ENCODE measurements at places on chromosomes 7 and 10.

DNA sequence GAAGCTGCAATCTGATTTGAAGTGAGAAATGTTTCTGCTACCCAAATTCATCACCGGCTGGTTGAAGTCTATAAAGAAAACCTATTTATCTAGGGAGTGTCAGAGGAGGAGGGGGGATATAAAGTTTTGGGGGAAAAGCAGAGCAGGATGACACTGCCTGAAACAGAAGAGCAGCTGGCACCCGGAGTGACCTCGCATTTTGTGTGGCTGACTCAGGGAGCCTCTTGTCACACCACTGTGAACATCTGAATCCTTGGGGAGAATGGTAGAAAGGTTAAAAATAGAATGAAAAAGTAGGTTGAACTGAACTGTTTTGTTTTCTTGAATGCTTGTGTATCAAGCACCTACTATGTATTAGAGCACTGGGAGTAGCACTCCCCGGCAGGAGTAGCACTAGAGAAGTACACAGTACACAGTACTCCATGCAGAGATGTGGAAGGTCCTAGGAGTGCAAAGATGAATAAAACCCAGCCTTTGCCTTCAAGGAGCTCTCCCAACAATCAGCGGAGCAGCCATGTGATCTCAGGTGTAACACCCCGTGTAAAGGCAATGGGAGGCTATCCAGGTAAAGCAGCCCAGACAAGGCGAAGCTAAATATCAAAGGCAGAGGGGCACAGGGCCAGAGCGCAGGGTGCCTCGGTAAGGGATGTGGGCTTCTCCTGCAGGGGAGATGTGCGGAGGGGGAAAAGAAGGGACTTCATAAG lies 13.5 kb downstream of the CRTAC1 start:
- H3K36me3 ChIP-seq = no peaks in the 10 kb centered on the region
- no peaks in the 10 kb centered on the region for H3K4me1 ChIP-seq
- H3K4me3 ChIP-seq = no peak overlapping the region
- no peak overlapping the region for H3K27ac ChIP-seq

DNA sequence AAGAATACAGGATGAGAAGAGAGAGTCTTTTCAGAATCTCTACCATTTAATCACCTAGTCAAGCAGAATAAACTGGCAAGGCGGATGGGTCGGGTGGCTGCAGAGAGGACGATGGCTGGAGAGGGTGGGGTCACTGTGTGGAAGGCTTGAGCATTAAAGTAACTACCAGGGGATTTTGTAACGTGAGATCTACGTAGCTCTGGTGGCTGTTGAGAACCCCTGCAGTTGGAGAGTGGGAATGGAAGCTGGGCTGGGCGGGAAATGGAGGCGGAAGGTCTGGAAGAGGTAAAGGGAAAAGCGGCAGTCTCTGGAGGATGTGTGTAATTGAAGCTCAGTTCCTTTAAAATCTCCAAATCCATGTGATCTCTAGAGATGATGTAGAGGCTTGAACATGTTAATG lies 135.0 kb downstream of the GATA3 start:
- no peak overlapping the region for H3K4me3 ChIP-seq
- H3K4me1 ChIP-seq = no peaks in the 10 kb centered on the region
- H3K27ac ChIP-seq = no peak overlapping the region
- no peak for DNase-seq

- no peak overlapping the region for H3K27ac ChIP-seq
- no peak overlapping the region for H3K4me3 ChIP-seq
- H3K4me1 ChIP-seq = no peaks in the 10 kb centered on the region
- no peak for DNase-seq
These were observed 370.0 kb upstream of the AUTS2 start for GRCh38 chr7:69228212-69228811.

- no peak overlapping the region for H3K4me3 ChIP-seq
- H3K27ac ChIP-seq = no peak overlapping the region
- H3K36me3 ChIP-seq = no peaks in the 10 kb centered on the region
- no peak for DNase-seq
- no peaks in the 10 kb centered on the region for H3K27me3 ChIP-seq
These were observed 43.4 kb upstream of the SRGN start for GRCh38 chr10:69044546-69044945.

DNA sequence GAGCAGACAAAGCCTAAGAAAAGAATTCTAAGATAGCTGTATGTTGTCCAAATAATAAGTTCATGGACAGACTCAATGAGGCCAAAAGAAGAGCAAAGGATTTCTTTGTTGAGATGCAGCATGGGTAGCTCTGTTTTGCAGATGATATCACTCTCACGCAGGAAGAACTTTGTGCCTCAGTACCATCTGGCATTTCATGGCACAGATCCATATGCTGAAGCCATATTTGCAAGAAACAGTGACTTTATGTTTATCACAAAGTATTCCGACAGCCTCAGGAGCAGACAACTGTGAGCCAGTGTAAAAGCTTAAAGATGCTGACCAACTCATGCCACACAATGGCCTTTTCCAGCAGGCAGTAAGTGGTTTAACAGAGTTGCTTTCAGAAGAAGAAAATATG lies 45.5 kb upstream of the RNF148 start:
- DNase-seq = no peak
- no peaks in the 10 kb centered on the region for H3K4me1 ChIP-seq
- no peak overlapping the region for H3K4me3 ChIP-seq
- no peaks in the 10 kb centered on the region for H3K36me3 ChIP-seq
- no peak overlapping the region for H3K27ac ChIP-seq

DNA sequence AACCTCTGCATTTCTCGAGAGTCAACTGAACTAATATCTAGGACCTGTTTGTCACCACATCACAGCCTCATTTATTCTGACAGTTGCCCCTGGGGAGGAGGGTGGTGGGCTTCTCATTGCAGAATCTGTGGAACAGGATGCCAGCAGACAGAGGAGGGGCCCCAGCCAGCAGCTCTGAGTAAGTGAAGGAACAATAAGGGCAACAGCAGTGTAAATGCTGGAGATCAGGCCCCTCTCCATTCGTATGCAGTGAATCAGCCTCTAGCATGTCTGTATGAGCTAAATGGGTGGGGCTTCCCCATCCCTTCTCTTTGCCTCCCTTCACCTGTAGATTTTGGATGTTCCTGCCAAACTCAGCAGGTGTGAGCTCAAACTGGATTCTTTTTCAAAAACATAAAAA lies 7.7 kb upstream of the CPVL start:
- no peak for DNase-seq
- H3K27me3 ChIP-seq = peaks cover 2% of the 10 kb centered on the region
- no peak overlapping the region for H3K27ac ChIP-seq
- H3K4me3 ChIP-seq = no peak overlapping the region
- no peaks in the 10 kb centered on the region for H3K36me3 ChIP-seq

GRCh38 chr10:124688386-124688785 lies 55.8 kb downstream of the FAM53B start:
- H3K4me3 ChIP-seq = no peak overlapping the region
- peaks cover 17% of the 10 kb centered on the region for H3K4me1 ChIP-seq
- H3K27ac ChIP-seq = no peak overlapping the region

DNA sequence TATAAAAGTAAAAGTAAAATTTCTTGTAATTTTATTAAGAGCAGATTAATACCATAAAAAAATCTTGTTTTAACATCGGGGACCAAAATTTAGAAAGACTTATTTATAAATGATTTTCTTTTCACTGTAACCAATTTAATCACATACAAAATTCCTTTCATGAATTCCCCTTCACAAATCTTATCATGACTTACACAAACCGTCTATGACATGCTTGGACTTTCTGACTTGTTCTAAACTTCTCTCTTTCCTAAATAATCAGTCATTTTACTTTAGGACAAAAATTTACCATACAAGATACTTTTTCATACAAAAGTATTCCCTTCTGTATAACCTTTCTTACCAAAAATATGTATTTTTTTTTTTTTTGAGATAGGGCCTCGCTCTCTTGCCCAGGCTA lies 9.3 kb downstream of the CROT start:
- peak; percentile 73 for DNase-seq
- peaks cover 77% of the 10 kb centered on the region for H3K36me3 ChIP-seq
- H3K27me3 ChIP-seq = no peaks in the 10 kb centered on the region
- H3K4me3 ChIP-seq = no peak overlapping the region
- no peak overlapping the region for H3K27ac ChIP-seq

DNA sequence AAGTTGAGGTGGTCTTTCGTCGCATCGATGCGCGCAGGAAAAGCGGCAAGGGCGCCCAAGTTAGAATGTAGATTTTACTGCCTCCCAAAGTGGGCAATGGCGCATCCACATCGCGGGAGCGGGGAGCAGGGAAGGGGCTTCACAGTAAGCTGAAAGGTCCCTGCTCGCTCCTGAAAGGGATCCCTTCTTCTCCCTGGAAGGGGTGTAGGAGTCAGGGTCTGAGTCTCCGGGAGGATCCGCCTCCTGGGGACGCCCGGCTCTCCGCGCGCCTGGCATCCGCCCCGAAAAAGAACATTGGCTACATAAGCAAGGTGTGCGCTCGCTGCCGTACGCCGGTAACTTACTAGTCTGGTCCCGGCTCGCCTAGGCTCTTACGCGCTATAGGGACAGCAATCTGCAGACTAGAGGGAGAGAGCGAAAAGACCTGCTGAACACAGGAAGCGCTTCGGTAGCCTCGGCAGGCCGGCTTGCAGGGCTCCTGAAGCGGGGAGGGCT lies 804 bp downstream of the UNC5B start:
- H3K27ac ChIP-seq = no peak overlapping the region
- H3K4me1 ChIP-seq = no peaks in the 10 kb centered on the region
- DNase-seq = no peak
- no peak overlapping the region for H3K4me3 ChIP-seq
- H3K36me3 ChIP-seq = no peaks in the 10 kb centered on the region
- H3K27me3 ChIP-seq = no peaks in the 10 kb centered on the region

- H3K27ac ChIP-seq = no peak overlapping the region
- DNase-seq = no peak
- H3K36me3 ChIP-seq = no peaks in the 10 kb centered on the region
- no peaks in the 10 kb centered on the region for H3K4me1 ChIP-seq
- H3K4me3 ChIP-seq = no peak overlapping the region
These were observed 39.7 kb upstream of the CARD11 start for GRCh38 chr7:3083350-3083749.

DNA sequence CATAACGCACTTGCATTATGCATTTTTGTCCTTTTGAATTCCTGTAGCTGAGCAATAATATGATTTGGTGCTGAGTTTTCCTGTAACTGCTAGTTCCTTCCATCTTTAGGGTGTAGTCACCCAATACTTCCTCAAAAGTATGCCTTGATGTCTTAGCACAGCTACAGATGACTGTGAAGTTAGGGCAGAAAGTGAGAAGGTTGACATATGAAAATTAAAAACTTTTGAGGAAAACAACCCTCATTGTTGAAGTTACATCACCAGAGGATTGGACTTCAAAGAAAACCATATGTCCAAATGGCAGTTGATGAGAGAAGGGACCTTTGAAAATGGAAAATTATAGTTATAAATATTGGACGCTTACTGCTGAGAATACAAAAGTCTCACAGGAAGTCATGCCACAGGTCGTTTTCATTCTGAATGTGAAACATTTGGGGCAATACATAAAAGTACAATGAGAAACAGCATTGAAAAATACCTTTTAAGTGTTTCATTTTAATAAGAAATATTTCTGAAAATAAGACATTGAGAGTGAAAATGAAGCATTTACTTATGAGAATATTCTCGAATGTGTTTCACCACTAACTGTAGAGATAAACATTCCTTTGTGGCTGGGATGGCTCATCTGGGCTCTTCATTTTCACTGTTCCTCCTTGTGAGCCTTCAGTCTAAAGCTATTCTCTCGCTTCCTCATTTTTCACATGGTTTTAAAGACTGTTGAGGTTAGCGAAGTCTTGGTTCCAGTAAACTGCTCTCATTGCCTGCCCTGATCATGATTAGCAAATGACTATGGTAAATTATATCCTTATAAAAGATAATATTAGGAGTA lies 61.4 kb upstream of the NME8 start:
- H3K36me3 ChIP-seq = no peaks in the 10 kb centered on the region
- DNase-seq = peak; percentile 48
- no peak overlapping the region for H3K4me3 ChIP-seq
- H3K4me1 ChIP-seq = 0 out of 2 replicates have a peak, but pooled peaks cover 3% of the 10 kb centered on the region
- H3K27me3 ChIP-seq = no peaks in the 10 kb centered on the region
